ENCODE measurements at places on chromosomes 16 and 17. TPM values are rescaled to one million over a fixed set of nuclear protein-coding genes. Genes with fewer than 3 reads are reported as not detected.

ZSCAN10 gene
- 0.22 TPM for total RNA-seq

SLC13A2 gene
- not detected for total RNA-seq

LDHD gene
- total RNA-seq = 0.19 TPM

HOXB3 gene
- total RNA-seq = 15.4 TPM

TNFSF13 gene
- 6.8 TPM for total RNA-seq

NKD1 gene
- 0.29 TPM for total RNA-seq

GID4 gene
- total RNA-seq = 7.5 TPM

SPHK1 gene
- 14.5 TPM for total RNA-seq

KRTAP4-3 gene
- not detected for total RNA-seq

CACNG1 gene
- not detected for total RNA-seq

LRRC75A gene
- 1.9 TPM for total RNA-seq

- no peak overlapping the region for H3K4me3 ChIP-seq
- DNase-seq = no peak
- H3K36me3 ChIP-seq = no peaks in the 10 kb centered on the region
- no peaks in the 10 kb centered on the region for H3K4me1 ChIP-seq
These were observed 48.6 kb upstream of the CNTNAP4 start for GRCh38 chr16:76228546-76229146.

DNA sequence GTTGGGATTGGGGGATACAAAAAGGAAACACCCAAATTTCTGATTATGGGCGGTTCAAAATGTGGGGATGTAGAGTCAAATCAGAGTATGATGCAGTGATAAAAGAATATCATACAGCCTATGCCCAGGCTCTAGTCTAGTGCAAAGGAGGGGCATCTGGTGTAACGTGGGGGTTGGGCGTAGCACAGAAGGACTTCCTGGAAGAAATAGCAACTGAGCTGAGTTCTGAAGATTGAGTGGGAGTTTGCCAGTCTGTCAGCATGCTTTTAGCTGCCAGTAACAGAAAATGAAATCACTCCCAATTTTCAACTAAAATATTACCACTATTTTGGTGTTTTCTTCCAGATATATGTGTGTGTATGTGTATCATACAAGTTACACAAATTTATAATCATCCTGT lies 196.9 kb downstream of the SPECC1 start:
- no peaks in the 10 kb centered on the region for H3K27me3 ChIP-seq
- H3K27ac ChIP-seq = peak overlapping the region; percentile 62
- peaks cover 32% of the 10 kb centered on the region for H3K4me1 ChIP-seq
- DNase-seq = no peak

GRCh38 chr17:72004011-72004427 lies 116.8 kb upstream of the SOX9 start:
- H3K36me3 ChIP-seq = no peaks in the 10 kb centered on the region
- H3K4me1 ChIP-seq = no peaks in the 10 kb centered on the region
- no peak overlapping the region for H3K27ac ChIP-seq
- DNase-seq = no peak
- H3K27me3 ChIP-seq = no peaks in the 10 kb centered on the region

DNA sequence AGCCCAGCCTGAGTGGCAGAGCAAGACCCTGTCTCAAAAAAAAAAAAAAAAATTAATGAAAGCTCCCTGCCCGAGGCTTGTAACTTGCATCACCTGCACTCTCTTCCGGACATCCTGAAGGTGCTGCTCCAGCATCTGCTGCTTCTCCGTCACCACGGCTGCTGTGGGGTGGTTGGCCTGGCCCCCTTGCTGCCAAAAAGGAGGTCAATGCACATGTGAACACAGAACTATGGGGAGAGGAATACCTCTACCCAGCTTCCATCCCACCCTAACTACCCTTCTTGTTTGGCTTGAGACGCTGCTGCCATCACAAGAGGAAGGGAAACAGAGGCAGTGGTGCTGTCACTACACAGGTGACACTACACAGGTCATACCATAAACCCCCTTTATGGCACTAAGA lies 49.0 kb downstream of the STAT3 start:
- peak overlapping the region; percentile 29 for H3K4me3 ChIP-seq
- peaks cover 28% of the 10 kb centered on the region for H3K36me3 ChIP-seq
- no peaks in the 10 kb centered on the region for H3K27me3 ChIP-seq
- H3K27ac ChIP-seq = no peak overlapping the region

DNA sequence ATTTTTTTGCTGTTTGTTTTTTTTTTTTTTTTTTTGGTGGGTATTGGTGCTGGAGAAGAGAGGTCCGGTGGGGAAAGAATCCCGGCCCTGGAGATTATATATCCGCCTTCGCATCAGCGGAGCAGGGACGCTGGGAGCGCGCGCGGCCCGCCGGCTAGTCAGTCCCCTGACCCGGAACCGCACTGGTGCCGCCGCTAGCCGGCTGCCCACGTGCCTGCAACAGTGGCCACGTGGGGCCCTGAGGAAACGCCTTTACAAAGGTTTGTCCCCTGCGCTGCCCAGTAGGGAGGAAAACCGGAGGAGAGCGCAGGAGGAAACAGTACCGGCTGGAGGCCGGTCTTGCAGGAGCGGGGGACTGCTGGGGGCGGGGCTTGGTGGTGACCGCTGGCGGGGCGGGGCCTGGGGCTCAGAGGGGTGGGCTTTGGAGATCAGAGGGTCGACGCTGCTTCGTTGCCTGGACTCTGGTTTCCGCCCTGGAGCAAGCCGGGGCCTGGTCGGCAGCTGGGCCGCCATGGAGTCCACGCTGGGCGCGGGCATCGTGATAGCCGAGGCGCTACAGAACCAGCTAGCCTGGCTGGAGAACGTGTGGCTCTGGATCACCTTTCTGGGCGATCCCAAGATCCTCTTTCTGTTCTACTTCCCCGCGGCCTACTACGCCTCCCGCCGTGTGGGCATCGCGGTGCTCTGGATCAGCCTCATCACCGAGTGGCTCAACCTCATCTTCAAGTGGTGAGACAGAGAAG lies at the start of gene G6PC3:
Gene G6PC3 (plus strand): TSS at position 281 of the 743 bp plus-strand sequence. CDS start 231 bp downstream, at position 512.
- DNase-seq = peak; percentile 95
- H3K4me3 ChIP-seq = peak within 1 kb of the TSS; percentile 94
- no peaks in the 10 kb centered on the region for H3K27me3 ChIP-seq
- peaks cover 33% of the 10 kb centered on the region for H3K4me1 ChIP-seq
- peaks cover 4% of the 10 kb centered on the region for H3K36me3 ChIP-seq
- peak within 1 kb of the TSS; percentile 97 for H3K27ac ChIP-seq

GRCh38 chr17:12457493-12457892 lies 208.2 kb upstream of the MYOCD start:
- H3K27me3 ChIP-seq = no peaks in the 10 kb centered on the region
- no peak overlapping the region for H3K4me3 ChIP-seq
- H3K4me1 ChIP-seq = no peaks in the 10 kb centered on the region
- no peak for DNase-seq

DNA sequence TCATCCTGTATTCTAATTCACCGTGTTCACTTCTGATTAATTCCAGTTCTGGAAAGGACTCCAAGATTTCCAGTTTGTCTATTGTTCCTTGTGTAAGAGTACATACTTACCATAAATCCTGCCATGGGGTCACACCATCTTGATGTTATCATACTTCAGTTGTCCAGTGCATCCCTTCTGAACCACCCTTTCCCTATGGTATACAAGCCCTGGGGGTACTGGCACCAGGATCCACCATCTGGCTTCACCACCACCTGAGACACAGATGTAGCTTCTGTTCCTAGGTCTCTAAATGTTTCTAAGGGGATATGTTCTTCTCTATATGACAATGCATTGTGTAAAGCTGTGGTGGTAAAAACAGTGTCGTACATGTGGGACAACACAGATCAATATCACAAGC lies 21.2 kb downstream of the SGF29 start:
- H3K27ac ChIP-seq = no peak overlapping the region
- H3K27me3 ChIP-seq = no peaks in the 10 kb centered on the region
- no peaks in the 10 kb centered on the region for H3K36me3 ChIP-seq
- no peak for DNase-seq
- H3K4me3 ChIP-seq = no peak overlapping the region

DNA sequence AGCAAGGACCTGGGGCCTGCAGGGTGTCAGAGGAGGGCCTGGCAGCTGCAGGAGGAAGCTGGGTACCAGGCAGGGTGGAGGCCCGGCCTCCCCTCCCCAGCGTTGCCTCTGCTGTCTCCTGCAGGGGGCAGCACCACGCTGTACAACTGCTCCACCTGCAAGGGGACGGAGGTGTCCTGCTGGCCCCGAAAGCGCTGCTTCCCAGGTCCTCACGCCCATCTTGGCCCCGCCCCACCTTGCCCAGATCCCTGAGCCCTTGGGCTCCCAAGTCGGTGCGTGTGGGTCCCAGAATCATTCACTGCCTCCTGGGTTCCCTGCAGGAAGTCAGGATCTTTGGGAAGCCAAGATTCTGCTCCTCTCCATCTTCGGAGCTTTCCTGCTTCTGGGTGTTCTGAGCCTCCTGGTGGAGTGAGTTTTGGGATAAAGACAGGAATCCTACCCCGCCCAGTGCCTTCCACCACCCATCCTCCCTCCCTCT lies 1.2 kb downstream of the TMEM95 start:
- H3K4me1 ChIP-seq = peaks cover 27% of the 10 kb centered on the region
- H3K27me3 ChIP-seq = no peaks in the 10 kb centered on the region
- no peaks in the 10 kb centered on the region for H3K36me3 ChIP-seq
- no peak overlapping the region for H3K27ac ChIP-seq
- no peak overlapping the region for H3K4me3 ChIP-seq
- DNase-seq = peak; percentile 88

DNA sequence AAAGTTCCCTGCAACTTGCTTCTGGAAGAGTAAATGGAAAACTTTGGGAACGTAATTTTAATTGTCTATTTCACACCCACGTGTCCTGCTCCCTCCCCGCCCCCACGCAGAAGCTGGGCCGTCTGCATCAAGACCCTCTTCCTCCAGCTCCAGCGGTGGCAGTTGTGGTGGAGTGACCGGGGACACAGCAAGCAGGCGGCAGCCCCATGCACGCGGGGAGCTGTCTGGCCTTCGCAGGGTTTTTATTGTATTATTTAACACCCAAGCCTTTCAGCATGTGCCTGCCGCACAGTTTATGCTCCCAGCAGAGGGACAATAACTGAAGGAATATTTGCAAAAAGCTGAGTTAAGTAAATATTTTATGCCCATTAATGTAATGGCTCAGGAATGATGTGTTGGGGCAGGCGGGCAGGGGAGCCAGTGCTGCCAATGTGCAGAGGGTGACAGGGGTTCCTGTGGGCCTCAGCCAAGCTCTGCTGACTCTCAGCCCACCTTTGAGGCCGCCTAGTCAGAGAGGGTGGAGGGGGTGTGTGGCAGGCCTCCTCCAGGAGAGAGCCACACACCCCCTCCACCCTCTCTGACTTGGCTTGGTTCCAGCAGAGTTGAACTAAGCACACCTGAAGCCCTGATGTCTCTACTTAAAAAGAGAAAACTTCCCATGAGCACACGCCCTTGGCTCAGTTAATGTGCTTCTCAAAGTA lies 32.4 kb upstream of the ENPP7 start:
- no peaks in the 10 kb centered on the region for H3K36me3 ChIP-seq
- no peak overlapping the region for H3K4me3 ChIP-seq
- peaks cover 5% of the 10 kb centered on the region for H3K27me3 ChIP-seq
- DNase-seq = no peak
- H3K27ac ChIP-seq = no peak overlapping the region

DNA sequence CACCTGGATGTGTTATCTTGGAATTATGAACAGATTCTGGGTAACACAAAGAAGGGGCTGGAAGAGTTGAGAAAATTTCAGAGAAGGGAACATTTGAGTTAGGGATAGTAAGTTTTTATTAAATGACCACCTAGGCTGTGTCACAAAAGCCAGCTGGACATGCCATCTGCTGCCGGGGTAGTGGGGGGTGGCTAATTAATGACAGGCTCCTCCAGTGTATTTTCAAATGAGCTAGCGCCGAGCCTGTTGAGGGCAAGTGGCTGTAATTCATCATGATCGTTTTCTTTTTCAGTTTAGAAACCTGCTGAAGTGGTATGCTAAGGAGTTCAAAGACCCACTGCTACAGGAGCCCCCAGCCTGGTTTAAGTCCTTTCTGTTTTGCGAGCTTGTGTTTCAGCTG lies 6.2 kb downstream of the TMEM97 start:
- no peak overlapping the region for H3K27ac ChIP-seq
- H3K4me1 ChIP-seq = peaks cover 12% of the 10 kb centered on the region

- peaks cover 29% of the 10 kb centered on the region for H3K4me1 ChIP-seq
- no peak overlapping the region for H3K27ac ChIP-seq
- H3K4me3 ChIP-seq = no peak overlapping the region
- no peaks in the 10 kb centered on the region for H3K36me3 ChIP-seq
- H3K27me3 ChIP-seq = no peaks in the 10 kb centered on the region
- DNase-seq = no peak
These were observed 3.0 kb downstream of the SREBF1 start for GRCh38 chr17:17833658-17834357.

GRCh38 chr16:11499295-11500089 lies 87.2 kb downstream of the LITAF start:
- no peaks in the 10 kb centered on the region for H3K27me3 ChIP-seq
- no peak overlapping the region for H3K27ac ChIP-seq
- no peak overlapping the region for H3K4me3 ChIP-seq
- peaks cover 20% of the 10 kb centered on the region for H3K4me1 ChIP-seq
- no peaks in the 10 kb centered on the region for H3K36me3 ChIP-seq

DNA sequence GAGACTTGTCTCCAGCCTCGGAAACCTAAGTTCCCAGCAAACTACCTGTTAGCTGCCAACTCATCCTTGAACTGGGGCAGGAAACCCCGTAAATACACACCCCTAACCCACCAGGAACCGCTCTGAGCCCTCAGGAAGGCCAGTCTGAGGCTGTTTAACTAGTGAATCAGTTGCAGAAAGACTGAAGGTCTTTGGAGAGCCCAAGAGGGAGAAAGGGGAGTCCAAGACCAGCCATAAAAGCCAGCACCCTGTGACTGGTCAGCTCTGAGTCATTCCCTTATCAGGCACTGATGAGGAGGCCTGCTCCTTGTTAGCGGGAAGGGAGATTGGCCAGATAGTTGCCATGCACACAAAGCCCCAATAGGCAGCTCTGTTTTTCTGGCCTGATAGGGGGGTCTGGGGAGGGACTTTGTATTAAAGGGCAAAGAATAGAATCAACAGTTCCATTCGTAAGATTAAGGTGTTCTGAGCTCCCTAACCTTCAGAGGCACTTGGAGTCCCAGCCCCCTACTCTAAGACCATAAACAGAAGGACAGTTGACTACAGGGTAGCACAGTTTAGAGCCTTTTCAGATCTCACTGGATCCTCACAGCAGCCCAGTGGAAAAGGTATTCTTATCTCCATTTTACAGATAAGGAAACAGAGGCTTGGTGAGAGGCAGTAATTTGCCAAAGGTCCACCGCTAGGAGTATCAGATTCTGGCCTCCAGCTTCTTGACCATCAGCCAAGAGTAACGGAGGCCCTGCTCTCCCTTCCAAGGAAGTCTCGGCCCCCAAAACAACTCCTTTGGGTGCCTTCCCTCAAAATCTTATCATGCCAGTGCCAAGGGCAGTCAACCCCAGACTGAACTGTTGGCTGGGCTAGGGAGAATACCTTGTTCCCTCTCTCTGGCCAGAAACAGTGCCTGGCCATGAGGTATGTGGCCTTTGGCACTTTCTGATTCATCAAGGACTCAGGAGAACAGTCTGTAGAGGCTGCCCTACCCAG lies 2.2 kb upstream of the KRT19 start:
- no peak for DNase-seq
- no peaks in the 10 kb centered on the region for H3K4me1 ChIP-seq
- peaks cover 33% of the 10 kb centered on the region for H3K27me3 ChIP-seq
- no peaks in the 10 kb centered on the region for H3K36me3 ChIP-seq

- no peak for DNase-seq
- H3K27ac ChIP-seq = no peak overlapping the region
- H3K4me1 ChIP-seq = peaks cover 6% of the 10 kb centered on the region
- no peak overlapping the region for H3K4me3 ChIP-seq
- no peaks in the 10 kb centered on the region for H3K27me3 ChIP-seq
- H3K36me3 ChIP-seq = no peaks in the 10 kb centered on the region
These were observed 16.5 kb downstream of the YPEL2 start for GRCh38 chr17:59347975-59348391.
